ENCODE measurements at places on chromosomes 6 and 20.

GRCh38 chr6:134339216-134339615 is 21.3 kb upstream of the SGK1 start:
- DNase-seq, result peak; percentile 78

GRCh38 chr6:34305982-34306708 is 57.3 kb upstream of the SMIM29 start:
- DNase-seq, result no peak

GRCh38 chr6:142395768-142396231 is 94.0 kb downstream of the ADGRG6 start:
- DNase-seq, result no peak

- DNase-seq, result no peak
Observed at GRCh38 chr20:63697357-63697867, 960 bp downstream of the TNFRSF6B start.

DNA sequence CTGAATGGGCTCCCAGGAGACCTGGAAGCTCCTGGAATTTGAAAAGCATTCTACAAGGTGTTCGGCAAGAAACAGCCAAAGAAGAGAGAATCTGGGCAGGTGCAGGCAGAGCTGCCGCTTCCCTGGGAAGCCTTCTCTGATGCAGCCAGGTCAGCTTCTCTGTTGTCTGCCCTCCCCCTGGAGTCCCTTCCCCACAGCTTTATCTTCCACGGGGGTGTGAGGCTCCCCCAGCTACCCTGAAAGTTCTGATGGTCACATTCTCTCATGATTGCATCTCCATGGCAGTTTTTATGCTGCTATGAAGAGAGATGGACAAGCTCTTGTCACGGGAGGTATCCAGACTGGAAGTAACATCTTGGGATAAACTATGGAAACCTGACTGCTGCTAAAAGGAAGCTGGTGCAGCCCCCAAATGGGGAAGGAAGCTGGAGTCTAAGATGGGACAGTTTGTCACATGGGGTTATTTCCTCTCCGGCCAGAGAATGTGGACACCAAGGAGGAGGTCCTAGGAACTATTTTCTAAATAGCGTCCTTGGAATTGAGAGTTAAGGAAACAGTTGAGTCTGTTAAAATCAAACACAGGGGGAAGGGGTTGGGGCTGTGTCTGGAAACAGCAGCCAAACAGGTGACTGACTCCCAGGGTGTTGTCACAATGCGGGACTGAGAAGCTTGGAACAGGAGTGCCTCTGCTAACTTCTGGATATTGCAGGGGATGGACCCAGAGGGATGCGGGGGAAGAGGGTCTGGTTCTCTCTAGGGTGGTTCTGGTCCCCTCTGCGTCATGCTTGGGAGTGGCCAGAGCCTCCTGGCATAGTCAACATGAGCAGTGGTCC is 91.1 kb downstream of the ASXL1 start:
- DNase-seq, result no peak

DNA sequence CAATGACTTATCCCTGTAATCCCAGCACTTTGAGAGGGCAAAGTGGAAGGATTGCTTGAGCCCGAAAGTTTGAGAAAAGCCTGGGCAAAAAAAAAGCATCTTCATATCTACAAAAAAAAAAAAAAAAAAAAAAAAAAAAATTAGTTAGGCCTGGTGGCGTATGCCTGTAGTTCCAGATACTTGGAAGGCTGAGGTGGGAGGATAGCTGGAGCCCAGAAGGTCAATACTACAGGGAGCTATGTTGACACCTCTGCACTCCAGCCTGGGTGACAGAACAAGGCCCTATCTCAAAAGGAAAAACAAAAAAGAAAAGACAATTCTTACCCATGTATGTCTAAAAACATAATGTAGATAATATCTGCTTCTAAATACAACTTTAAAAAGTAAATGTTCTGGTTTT is 27.2 kb downstream of the CRISP1 start:
- DNase-seq, result no peak

GRCh38 chr6:16855460-16855859 is 94.2 kb upstream of the ATXN1 start:
- no peak for DNase-seq

DNA sequence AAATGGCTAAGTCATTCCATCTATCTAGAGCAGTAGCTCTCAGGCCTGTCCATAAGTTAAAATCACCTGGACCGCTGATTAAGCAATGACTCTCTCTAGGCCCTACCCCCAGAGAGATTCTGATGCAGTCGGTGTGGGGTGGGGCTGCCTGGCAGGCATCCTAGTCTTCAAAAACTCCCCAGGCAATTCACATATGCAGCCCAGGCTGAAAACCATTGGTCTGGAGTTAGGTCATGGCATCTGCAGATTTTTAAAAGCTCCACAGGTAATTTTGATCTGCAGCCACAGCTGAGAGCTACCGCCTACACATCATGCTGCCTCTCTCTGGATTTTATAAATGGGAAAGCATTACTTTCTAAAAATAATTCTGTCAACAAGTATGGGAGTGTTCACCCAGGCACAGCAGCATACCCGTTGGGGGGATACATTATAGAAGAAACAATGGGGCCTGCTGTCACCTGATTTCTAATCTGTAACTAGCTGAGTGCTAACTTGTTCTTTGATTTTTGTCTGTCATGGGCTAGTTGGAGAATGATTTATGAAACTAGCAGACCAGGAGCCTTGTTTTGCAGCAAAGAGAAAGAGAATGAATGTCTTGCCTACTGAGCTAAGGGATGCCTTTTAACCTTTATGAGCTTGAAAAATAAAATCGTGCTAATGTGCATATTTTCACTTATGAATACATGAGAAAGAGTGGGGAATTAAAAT is 44.1 kb upstream of the ATXN1 start:
- peak; percentile 55 for DNase-seq

DNA sequence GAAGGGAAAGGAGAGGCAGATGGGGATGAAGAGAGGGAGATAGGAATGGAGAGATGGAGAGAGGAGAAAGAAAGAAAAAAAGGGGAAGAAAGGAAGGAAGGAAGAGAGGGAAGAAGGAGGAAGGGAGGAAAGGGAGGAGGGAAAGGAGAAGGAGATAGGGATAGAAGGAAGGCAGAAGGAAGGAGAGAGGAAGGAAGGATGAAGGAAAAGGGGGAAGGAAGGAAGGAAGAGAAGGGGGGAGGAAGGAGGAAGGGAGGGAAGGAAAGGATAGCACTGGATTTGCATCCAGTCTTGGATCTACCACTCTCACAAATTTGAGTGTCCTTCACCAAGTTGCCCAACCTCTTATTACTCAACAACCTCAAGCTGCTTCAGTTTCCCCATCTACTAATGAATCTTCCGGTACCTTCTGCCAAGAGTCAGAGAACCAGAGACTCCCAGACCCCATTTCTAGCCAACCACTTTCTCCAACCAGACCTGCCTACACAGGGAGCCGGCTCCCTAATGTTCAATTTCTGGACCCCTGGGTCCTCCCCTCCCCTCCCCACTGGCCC is 79.7 kb upstream of the FOXP4 start:
- DNase-seq, result no peak

GRCh38 chr6:144607998-144608735 is 323.0 kb downstream of the UTRN start:
- no peak for DNase-seq

DNA sequence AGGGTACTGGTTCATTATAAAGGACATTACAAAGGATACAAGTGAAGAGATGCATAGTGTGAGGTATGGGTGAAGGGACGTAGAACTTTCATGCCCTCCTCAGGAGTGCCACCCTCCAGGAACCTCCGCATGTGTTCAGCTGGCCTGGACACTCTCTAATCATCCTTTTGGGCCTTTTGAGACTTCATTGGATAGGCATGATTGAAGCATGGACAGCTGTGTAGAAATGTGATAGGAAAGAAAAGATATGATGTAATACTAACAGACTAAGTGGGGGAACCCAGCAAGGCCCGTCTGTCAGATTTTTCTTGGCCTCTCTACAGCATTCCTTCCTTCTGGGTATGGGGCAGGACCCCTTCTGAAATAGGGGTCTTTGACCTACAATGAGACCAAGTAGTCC is 31.1 kb downstream of the DOP1A start:
- no peak for DNase-seq

DNA sequence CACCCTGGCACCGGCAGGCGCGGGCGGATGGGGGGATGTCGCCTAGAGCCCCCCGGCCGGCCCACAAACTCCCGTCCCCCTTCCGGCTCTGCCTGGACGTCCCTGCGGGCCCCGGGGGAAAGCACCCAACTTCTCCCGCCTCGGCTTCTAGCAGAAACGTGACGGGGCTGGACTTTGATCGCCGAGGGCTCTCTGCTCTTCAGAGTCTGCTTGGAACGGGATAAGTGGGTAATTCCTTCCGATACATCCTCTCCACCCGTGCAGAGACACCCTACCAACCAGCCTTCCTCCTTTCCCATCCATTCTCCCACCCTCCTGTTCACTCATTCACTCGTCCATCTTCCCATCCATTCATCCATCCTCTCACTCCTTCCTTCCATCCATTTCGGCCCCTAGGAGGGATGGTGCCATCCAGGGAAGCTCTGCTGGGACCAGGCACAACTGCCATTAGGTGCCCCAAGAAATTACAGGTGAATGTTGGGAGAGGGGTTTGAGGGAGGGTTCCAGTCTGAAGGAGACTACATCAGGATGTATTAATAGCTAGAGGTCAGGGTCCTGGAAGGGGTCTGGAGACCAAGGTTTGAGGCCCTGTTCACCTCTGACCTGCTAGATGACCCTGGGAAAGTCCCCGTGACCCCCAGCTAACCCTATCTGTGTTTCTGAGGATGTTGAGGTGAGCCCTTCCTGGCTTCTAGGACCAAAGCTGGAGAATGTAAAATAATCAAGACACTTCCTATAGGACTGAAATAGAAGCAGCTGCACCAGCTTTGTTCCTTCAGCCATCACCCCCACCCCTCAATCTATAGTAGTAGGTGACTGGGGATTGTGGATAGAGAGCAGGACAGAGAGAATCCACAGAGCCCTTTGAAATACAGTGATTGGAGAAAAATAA is 538 bp downstream of the TTLL9 start:
- DNase-seq, result no peak

- DNase-seq, result no peak
Observed at GRCh38 chr6:90315354-90315950, 18.8 kb upstream of the BACH2 start.

GRCh38 chr6:138891255-138891986 is 95.5 kb downstream of the ECT2L start:
- peak; percentile 89 for DNase-seq

GRCh38 chr6:46821458-46821881 is 28.3 kb downstream of the MEP1A start:
- no peak for DNase-seq

DNA sequence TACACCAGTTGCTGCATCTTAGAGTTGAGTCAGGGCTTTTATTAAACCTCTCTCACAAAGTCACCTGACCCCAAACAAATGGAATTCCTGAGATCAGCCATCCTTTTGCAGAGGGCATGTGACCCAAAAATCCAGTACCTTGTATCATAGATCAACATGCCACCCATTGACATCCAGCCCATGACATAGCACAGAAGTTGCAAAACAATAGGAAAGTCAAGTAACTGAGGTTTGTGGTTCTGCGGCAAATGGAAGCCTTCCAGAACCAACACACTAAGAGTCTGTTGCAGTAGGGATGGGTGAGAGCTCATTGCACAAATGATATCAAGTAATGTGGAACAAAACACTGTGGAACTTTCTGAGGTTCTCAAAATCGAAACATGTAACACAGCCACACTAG is 111.2 kb downstream of the PDE7B start:
- DNase-seq, result no peak

- DNase-seq, result no peak
Observed at GRCh38 chr20:32560482-32560988, 24.6 kb downstream of the NOL4L start.

DNA sequence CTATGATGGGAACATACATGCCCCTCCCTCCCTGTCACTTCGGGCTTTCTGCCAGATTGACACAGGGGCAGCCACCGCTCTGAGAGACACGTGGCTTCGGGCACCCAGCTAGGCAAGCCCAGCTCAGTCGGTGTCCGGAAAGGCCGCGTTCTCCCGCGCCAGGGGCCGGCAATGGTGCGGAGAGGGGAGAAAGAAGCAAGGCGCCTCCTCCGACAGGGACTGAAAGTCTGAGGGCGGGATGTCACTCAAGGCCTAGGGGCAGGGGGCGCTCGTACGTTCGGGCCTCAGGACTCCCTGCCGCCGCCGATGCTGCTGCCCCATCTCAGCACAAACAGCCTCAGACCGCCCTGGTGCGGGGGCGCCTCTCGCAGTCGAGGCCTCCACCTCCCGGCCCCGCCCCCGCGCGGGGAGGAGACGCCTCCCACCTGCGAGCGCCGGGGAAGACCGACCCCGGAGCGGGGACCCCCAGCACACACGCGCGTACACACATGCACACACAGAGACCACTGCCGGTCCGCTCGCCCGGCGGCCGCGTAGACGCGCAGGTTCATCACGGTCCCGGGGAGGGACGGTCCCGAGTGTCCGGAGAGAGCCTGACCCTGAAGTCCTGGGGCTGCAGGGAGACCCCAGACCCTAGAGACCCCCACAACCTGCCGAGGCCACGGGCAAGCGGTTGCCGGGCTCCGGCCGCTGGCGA is 1.9 kb downstream of the GRM4 start:
- peak; percentile 92 for DNase-seq

GRCh38 chr6:39642270-39642669 is 82.9 kb downstream of the KIF6 start:
- DNase-seq, result peak; percentile 79

DNA sequence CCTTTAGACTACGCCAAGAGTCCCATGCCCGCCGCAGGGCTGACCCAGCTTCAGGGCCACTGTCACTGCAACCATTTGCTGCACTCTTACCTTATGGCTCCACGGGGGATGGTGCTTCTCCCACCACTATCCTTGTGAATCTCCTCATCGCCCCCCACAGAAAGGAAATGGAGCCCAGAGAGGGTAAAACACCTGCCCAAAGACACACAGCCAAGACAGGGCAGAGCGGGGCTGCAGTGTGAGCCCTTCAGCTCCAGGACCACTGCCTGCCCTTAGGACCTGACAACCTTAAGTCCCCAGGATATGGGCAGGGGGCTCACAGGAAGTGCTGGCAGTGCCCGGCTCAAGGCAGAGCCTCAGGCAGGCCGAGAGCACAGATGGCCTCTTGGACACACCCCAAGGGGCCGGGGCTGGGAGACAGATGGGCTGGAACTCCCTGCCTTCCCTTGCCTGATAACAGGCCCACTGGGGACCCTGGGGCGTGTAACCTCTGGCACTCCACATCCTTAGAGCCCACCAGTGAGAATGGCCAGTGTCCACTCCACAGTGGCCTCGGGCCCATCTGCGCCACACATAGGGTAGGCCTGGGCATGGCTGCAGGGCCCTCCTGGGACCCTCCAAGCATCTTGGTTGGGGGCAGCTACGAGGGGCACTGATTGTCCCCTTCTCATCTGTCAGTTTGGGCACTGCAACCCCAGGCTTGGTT is 265.2 kb downstream of the TAF4 start:
- DNase-seq, result no peak

DNA sequence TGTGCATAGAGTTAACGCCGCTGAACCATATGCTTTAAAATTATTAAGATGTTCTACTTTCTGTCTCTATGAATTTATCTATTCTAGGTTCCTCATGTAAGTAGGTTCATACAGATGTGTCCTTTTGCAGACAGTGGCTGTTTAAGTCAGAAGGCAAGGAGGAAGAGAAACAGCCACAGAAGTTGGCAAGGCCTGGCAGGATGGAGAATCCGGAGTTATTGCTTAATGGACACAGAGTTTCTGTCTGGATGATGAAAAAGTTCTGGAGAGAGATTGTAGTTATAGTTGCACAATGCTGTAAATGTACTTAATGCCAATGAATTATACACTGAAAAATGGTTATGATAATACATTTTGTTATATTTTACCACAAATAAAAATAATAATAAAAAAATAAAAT is 283.6 kb upstream of the CNR1 start:
- no peak for DNase-seq

GRCh38 chr6:102619585-102619984 is 1226.1 kb downstream of the GRIK2 start:
- peak; percentile 15 for DNase-seq

All from mesendoderm (in vitro differentiated cells).